ENCODE measurements at places on chromosomes 12 and 14.
A peak's percentile ranks its signal among the peaks of the same experiment; 100 is the strongest.

- DNase-seq = no peak
Observed at GRCh38 chr14:23492618-23493272, 23.2 kb downstream of the NGDN start.

- DNase-seq = no peak
Observed at GRCh38 chr12:24228371-24228770, 278.9 kb upstream of the SOX5 start.

DNA sequence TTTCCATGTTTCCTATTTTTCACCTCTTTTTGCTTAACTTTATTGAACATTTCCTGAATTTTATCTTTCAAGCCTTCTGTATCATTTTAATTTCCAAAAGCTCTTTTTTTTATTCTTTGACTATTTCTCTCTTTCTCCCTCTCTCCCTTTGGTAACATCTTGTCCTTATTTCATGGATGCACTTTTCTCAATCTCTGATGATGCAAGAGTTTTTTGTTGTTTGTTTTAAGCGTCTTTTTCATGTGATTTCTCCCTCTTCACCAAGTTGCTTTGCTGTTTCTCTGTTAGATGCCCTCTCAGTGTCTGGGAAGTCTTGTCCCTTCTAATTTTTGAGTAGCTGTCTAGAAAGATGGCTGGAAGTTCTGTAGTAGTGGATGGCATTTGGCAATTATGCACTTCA, 62.6 kb downstream of the ANO6 start:
- DNase-seq = no peak

GRCh38 chr12:75890141-75890540, 141.4 kb downstream of the PHLDA1 start:
- no peak for DNase-seq

DNA sequence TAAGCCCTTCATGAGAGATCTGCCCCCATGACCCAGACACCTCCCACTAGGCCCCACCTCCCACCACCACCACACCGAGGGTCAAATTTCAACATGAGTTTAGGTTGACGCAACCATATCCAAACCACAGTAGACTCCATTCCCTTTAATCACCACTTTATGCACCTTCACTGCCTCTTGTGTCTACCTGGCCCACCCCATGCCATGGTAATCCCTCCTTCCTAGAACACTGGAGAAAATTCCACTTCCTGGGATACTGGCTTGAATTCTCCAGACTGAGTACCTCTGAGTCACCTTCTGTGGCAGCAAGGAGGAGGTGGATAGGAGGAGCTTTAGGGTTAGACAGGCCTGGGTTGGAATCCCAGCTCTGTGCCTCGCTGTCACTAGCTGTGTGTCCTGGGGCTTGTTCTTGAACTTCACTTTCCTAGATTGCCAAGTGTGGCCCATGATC, 26.1 kb upstream of the CIPC start:
- DNase-seq = no peak

- DNase-seq = no peak
Observed at GRCh38 chr12:120767071-120768024, 41.7 kb downstream of the ACADS start.

DNA sequence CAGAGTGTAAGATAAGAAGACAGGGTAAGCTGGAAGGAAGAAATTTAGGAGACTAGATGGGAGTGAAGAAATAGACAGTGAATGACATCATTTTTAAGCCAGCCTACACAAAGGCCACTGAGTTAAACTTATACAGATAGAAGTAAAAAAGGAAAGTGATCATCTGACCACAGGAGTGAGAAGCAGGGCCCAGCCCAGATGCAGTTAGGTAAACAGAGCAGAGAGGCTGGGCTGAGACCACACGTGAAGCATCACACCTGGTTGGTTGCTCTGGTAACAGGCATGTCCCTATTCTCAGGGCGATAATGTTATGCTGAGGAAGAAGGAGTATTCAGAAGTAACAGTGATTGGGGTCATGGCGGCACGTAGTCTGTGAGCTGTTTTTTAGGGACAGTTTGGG, 1079.4 kb downstream of the AACS start:
- no peak for DNase-seq

DNA sequence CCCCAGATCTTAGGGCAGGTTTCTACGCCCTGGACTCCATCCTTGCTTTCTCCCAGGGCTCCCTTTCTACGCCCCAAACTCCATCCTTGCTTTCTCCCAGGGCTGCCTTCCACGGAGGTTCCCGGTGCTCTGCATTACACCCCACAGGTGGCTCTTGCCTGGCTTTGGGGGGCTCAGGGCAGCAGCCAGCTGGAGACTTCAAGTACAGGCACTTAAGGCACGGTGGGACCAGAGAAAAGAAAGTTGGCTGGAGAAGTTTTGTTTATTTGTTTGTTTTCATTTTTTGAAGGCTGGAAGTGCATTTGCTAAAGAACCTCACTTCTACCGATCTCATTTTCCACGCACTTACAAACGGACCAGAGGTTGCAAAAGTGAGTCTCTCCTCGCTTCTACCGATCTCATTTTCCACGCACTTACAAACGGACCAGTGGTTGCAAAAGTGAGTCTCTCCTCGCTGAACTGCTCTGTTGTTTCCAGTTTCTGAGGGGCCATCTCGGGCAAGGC, 103.8 kb upstream of the MED13L start:
- DNase-seq = no peak

DNA sequence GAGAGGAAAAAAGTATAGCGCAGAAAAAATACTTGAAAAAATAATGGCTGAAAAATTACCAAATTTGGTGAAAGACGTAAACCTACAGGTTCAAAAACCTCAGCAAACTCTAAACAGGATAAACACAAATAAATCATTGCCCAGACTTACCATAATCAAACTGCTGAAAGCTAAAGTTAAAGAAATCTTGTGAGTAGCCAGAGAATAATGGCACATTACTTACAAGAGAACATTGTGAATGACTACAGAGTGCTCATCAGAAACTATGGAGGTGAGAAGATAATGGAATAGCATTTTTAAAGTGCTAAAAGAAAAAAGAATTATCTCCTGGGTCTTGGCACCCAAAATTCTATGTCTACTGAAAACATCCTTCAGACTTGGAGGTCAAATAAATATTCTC, 36.0 kb downstream of the ATF1 start:
- no peak for DNase-seq

DNA sequence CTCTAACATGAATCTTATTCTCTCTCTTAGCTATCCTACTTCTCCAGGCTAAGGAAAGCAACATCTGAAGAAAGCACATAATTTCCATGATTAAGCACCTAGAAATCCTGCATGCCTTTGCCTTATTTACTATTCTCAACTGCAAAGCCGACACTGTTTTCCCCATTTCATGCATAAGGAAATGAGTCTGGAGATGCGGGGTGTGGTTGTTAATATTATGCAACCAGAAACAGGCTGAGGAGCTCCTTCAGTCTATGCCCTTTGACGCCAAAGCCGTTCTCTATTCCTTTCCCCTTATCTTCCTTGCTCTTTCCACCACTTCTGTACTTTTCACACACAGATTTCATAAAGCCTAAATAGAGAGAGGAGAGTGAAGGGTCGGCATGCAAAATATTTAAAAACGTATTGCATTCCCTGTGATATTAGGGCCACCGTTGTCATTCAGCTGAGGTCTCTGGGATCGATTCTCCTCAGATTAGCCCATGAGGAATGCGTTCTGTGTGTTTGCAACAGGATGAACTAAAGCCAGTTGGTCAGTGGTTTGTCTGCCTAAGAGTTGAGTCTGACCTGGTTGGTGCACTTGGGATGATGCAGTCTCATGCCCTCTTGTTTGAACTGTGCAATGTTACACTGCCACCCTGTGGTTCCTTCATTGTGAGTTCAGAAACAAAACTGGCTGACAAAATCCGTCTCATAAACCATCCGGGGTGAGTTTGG, 53.1 kb upstream of the PLEKHG7 start:
- DNase-seq = peak; percentile 53

DNA sequence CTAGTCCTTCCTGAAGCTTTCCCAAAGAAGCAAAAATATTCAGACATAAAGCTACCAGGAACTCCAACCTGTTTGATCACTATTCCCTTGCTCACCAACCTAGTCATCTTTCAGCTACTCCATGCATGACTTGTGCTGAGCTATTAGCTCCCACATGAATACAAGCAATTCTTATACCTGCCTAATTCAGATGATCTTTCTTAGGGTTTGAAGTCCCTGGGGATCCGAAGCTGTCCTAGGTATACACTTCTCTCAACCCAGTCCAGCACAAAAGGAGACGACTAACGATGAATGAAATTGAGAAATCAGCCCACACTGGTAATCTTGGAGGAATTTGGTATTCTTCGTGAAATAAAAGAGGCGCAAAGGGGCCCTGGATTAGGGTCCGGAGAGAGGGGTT, 631 bp upstream of the PTGR2 start:
- no peak for DNase-seq

Data from naive thymus-derived CD8-positive, alpha-beta T cell (primary cell).